Bone marrow (tissue), 2 donors: ENCODE measurements at places on chromosomes 3 and 15.

GRCh38 chr3:11385326-11385725, 113.1 kb downstream of the ATG7 start:
- no peak for DNase-seq

DNA sequence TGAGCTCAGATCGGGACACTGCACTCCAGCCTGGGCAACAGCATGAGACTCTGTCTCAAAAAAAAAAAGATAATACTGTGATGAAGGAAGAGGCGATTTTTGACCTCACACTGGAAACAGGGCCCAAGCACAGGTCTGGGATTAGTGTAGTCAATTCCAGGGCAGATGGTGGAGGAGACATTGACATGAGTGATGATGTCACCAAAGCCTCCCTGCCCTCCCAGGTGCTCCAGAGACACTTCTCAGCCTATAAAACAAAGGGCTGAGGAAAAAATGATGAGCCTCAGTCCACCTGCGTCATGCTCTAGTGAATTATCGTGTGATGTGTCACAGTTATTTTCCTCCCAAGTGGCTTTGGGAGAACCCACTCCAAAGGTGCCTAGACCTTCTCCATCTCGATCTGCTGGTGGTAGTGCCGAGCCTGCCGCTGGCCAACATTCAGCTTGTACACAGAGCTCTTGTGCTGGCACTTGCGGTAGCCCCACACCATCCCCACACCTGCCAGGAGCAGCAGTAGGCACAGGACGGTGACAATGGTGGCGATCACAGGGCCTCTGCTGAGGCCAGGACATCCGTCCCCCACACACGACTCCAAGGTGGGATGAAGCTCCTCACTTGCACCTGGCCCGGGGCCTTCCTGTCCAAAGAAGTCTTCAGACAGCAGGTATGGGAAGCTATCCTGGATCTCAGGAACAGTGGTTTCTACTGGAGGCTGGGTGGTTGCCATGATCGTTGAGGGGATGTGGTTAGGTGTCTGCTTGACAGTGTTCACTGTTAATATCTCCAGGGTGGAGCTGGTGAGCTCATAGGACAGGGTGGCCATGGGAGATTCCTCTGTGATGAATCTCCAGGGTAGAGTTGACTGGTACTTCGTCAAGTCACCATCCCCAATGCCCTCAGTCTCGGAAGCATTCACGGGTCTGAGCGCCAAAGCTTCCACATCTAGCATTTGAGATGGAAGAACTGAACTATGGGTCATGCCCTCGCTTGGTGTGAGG, 38.8 kb downstream of the CRTAP start:
- DNase-seq: no peak

GRCh38 chr3:111173328-111173900, 101.8 kb downstream of the NECTIN3 start:
- DNase-seq: no peak

DNA sequence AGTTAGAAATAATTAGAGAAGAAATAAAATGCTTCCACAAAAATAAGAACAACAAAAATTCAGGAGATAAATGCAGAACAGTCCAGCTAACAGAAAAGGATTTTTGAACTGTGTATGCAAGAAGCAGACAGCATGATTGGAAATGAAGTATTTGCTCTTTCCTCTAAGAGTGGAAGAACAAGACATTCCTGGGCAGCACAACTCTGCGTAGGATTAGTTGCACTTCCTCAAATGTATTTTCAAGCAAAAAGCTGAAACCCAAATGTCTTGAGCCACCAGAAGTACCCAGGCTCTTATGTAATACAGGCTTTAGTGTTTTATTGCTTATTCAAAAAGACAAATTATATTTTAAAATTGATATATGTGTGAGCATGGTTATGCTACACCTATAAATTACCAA, 127.2 kb downstream of the ZBTB20 start:
- DNase-seq: no peak

DNA sequence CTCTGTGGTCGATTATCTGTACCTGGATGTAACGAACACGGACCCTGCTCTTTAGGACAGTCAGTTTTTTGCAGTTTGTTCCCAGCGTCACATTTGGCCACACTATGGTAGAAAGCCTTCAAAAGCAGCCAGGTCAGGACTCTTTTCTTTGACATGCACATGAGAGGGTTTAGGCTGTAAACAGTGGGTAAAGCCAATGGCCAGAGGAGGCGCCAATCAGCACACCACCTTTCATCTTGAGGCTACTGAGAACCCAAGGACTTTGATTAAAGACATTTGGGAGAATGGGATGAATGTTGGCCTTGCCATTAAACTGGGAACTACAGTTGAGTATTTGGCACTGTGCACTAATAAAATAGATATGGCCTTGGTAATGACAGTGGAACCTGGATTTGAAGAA, 225.9 kb downstream of the OXSM start:
- DNase-seq: no peak

GRCh38 chr15:47184003-47184907, 533.0 kb upstream of the SEMA6D start:
- DNase-seq: no peak

DNA sequence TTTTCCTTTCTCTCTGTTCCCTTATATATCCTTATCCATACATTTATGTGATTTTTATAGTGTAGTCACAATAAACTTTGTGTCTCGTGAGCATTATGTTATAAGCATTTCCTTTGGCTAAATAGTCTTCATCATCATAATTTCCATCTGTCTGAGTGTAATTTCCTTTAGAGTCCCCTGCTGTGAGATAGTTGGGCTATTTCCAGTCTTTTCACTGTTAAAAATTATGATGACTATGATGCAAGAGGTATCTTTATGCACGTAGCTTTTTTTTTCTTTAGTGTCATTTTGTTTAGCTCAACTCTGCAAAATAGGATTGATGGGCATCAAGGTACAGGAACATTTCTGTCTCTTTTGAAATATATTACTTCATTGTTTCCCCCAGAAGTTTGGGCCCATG, 26.9 kb upstream of the CA12 start:
- DNase-seq: no peak

DNA sequence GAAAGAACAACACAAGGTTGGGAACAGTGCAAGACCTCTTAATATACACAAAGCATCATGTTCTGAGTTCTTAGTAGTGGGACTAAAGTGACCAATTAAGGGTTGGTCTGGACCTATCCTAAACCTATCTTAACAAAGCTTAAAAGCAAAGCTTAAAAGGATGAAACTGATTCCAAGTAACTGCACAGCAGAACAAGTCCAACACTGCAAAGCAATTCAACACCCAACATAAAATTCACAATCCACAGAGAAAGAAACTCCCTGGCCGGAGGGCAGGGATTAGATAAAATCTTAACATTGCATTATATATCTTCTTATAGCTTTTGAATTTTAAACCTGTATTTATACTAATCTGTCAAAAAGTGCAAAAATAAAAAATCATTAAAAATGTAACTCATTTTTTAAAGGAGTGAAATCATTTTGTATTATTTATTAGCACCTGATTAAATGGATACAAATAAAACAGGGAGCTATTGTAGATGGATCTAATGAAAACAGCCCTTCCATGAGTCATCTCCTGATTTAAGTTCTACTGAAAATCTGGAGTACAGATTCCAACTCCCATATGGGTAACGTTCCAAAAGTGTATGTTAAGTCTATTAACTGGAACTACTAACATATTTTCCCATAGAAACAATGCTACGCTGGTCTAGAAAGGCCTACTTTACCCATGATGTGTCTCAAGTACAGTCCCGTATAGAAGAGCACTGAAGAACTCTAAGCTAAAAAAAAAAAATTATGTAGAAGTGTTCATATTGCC, 34.9 kb downstream of the PIK3R4 start:
- DNase-seq: no peak

GRCh38 chr15:29103824-29104565, 165.6 kb downstream of the NSMCE3 start:
- no peak for DNase-seq

- DNase-seq: no peak
Observed at GRCh38 chr15:94300612-94301011, 69.3 kb downstream of the MCTP2 start.

GRCh38 chr3:11250902-11251806, 21.0 kb upstream of the ATG7 start:
- no peak for DNase-seq

DNA sequence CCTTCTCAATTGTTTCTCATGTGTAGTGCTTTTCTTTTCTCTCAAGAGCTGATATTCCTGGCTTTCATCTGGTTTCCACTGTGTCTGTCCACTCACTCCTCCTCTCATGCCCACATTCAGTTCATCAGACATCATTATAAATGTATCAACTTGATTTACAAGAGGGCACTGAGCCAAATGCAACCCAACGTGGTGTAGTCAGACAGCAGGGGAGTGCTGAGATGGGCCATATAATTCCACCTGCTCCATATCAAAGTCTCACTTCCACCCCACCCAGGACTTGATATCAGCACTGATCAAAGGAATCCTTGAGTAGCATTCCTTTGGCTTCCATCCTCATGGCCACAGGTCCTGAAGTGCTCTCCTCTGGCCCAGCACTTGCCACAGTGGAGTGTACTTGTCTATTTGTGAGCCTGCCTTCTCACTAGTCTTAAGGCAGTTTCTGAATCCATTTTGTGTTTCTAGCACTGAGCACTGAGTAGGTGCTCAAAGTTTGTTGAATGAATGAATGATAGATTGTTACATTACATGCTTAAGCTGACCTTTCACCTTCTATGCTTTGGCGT, 252.8 kb downstream of the CLSTN2 start:
- DNase-seq: no peak

DNA sequence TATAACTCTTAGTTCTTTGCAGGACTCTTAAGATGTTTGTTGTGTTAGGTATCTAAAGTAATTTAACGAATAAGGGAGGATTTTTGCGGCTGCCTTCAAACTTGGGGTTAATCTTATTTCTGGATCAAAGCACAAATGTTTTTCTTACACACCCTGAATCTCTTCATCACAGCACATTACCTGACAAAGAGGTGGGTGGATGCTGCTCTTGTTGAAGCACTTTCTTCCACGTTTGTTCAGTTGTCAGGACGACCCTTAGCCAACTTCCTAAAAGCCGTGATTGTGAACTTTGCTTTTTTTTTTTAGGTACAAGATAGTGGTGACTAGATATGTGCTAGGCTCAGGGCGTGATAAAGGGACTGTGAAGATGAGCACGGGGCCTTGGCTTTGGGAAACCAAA, 36.0 kb downstream of the YEATS2 start:
- DNase-seq: no peak

DNA sequence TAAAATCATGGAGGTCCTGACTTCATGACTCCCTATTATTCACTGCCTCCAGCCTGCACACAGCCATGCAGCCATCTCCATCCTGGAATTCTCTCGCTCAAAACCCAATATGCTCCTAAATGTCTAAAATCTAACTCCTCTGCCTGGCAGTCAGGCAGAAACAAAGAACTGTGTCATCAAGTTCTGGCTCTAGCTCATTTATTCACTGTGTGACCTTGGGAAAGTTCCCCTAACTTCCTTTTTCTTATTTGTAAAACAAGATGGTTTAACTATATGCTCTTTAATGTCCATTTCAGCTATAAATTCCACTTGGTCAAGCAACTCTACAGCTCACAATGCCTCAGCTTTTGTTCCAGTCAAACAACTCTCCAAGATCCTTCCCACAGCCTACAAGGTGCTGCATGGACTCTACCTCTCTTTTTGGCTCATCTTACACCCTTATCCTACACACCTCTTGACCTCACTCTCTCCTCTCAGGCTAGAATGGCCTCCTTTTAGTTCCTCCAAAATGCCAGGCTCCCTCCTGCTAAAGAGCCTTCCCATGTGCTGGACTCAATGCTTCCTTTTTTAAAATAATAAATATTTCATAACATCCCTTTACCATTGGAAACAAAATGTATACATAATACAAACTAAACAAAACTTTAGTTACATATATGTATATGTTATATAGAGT, 16.4 kb downstream of the PIK3CB start:
- no peak for DNase-seq

DNA sequence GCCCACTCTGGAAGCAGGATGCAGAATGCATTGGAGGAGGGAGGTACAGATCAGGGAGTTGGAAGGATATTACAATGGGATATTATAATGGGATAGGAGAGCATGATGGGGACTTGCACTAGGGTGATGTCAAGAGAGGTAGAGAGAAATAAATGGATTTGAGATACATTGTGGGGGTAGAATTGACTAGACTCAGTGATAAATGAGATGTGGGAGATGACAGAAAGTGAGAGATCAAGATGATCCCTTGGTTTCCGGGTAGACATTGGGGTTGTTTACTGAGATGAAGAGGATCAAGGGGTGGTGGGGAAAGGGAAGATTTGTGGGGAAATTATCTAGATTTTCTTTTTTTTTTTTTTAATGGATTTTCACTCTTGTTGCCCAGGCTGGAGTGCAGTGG, 42.7 kb downstream of the BFSP2 start:
- DNase-seq: no peak

- DNase-seq: no peak
Observed at GRCh38 chr15:78749831-78750230, 61.4 kb downstream of the ADAMTS7 start.

GRCh38 chr15:69735121-69735520, 282.5 kb downstream of the RPLP1 start:
- no peak for DNase-seq

DNA sequence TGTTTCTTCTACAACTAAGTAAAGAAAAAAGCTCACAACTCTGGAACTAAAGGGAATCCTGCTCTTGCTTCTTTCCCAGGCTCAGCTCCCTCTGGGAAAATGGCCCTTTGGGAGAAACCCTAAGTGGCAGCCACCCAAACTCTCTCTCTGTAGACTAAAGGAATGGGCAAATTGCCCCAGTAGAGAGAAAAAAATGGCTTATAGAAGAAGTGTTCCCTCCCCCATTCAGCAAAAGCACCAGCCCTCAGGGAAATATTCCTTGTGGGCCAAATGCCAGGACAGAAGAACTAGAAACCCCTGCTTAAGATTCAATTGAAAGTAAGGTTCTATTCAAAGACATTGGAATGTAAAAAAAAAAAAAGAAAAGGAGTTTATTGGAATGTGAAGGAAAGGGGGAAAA, 603.7 kb upstream of the ALCAM start:
- no peak for DNase-seq

GRCh38 chr15:57618325-57618724, 26.6 kb downstream of the MYZAP start:
- no peak for DNase-seq

DNA sequence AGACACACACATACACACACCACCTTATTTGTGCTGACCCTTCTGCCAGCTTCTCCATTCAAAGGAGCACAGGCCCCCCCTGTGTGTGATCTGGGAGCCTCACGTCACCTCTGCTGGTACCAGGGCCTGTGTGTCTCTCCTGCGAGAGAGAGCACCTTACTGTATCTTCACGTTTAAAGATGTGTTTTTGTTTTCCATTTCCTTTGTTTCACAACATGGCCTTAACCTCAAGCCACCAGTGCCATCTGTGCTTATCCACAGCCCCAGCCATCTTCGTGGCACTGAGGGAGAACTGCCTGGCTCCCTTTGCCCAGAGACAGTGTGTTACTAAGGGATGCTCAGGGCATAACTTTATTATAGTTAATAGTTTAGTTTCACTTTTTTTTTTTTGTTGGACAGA, 52.3 kb downstream of the ABHD2 start:
- no peak for DNase-seq
